Fibroblast of the conjunctiva (primary cell): ENCODE measurements at places on chromosomes 11 and 22.
A peak's percentile ranks its signal among the peaks of the same experiment; 100 is the strongest.

- DNase-seq = no peak
Observed at GRCh38 chr22:42180349-42180842, 49.8 kb upstream of the CYP2D6 start.

GRCh38 chr11:105783216-105783615 is 173.3 kb downstream of the GRIA4 start:
- no peak for DNase-seq

DNA sequence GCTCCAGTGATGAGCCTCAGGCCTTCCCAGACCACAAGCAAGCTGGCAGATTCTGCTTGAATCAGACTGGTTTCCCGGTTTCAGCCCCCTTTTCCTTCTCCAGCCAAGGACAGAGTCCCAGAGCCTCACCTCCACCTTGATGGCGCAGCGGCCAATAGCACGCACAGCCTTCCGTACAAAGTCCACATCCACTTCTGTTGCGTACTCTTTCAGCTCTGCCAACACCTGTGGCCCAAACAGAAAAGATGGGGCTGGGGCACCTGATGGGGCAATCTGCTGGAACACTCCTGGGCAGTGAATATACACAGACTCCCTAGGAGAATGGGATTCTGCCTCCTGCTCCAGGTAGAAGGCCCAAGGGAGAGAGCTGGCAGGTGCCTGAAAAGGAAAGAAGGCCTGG is 35.5 kb upstream of the RASL10A start:
- DNase-seq = no peak

DNA sequence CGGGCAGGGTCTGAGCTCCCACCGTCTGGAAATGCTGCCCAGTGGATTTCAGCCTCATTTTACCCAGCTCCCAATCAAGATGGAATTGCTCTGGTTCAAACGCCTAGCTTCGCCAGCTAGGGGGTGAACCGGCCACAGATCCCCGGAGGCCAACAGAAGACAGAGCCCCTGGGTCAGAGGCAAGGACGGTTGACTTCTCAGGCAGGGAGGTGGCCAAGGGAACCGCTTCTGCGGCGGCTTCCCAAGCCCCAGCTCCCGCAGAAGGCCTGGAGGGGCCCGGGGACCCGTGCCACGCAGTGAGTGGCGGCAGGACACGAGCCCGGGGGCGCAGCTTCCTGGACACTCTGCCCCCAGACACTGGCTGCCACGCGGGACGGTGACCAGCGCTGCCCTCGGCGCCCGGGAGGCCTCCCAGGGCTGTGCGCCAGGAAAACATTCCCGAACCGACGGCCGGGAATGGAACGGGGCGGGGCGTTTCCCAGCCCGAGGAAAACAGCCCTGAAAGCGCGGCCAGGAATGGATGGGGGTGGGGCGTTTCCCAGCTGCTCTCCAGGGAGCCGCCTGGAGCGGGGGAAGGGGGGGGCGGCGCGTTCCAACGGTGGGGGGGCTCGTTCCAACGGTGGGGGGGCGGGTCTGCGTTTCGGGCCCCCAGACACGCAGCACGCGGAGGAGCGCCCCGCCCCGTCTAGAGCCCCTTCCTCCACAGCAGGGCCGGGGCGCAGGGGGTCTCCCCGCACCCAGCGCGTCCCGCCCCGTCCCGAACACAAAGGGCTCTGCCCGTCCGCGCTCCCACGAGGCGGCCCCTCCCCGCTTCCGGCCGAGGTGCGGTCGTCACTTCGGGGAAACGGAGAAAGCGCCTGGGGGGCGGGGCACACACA is 13.5 kb upstream of the B4GALNT4 start:
- peak; percentile 92 for DNase-seq

GRCh38 chr11:2342981-2343380 is 34.1 kb upstream of the CD81 start:
- no peak for DNase-seq

DNA sequence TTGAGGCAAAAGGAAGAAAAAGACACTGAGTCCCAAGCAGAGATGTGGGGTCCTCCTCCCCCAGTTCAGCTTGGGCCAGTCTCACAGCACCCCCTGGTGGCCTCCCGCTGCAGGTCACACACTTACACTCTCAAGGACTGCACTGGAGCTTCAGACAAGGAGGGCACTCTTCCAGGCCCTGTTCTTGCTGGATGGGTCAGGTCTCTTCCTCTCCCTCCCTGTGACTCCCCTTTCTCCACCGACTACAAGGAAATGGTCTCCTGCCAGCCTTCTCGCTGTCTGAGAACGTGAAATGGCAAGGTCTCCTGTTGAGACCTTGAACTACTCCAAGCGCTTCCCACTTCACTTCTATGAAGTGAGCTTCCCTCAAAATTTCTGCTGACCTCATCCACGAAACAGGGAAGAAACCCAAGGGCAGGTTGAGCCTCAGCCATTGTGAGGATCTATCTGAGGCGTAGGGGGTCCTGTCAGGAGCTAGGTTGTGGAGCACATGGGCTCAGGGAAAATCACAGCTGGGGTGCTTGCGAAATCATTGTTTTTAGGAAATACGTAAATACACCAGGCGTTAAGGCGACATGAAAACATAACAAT is 11.2 kb upstream of the IGLL1 start:
- peak; percentile 48 for DNase-seq
